ENCODE measurements at places on chromosomes 6 and 20. TPM values are rescaled to one million over a fixed set of nuclear protein-coding genes. Genes with fewer than 3 reads are reported as not detected.
A peak's percentile ranks its signal among the peaks of the same experiment; 100 is the strongest.

DNA sequence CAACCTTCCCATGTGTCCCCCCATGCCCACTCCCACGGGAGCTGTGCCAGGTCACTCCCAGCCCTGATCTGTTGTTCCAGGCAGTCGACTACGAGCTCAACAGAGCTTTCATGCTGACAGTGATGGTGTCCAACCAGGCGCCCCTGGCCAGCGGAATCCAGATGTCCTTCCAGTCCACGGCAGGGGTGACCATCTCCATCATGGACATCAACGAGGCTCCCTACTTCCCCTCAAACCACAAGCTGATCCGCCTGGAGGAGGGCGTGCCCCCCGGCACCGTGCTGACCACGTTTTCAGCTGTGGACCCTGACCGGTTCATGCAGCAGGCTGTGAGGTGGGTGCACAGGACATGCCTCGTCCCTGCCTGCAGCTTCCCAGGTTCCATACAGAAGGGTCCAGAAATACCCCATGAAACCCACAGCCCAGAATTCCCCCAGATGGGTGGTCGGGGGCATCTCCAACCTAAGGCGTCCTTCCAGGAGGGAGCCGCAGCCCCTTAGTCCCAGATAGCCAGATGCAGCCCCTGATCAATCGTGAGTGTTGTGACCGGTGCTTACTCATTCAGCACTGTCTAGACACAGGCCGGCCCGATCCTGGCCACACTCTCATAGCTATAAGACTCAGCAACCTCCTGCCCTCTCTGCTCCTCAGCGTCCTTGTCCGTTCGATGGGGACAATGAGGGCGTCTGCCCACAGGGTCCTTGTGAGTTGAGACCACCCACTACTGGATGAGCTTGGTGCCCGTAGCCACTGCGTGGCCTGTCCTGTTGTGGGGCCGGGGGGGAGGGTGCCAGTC lies 142.1 kb downstream of the TAF4 start:
- no peak for DNase-seq

- DNase-seq: peak; percentile 94
Measured at GRCh38 chr20:10217721-10218410, 764 bp upstream of the SNAP25 start.

SAPCD1 gene
- polyA plus RNA-seq: 5.8 TPM

DNA sequence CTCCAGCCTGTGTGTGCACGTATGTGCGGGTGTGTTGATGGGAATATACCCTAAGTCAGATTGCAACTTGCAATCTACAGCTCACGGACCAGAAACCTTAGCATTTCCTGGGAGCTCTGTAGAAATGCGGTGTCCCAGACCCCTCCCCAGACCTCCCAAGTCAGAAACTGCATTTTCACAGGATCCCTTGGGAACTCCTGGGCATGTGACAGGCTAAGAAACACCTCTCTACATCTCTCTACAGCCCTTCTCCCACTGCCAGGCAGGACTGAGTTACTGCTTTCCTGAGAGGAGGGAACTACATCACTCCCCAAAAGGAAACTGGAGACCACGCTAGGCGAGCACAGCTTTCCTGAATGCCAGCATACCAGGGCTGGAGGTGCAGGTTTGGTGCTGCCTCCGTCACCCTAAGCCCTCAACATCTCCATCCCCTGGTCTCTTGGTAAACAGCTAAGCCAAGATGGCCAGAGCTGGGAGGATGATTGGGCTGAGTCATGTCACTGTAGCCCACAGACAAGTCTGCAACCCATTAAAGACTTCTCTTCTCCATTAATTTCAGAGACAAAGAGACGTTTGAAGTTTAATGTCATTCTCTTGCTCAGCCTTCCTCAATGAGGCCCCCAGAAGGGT lies 194.4 kb downstream of the BMP7 start:
- no peak for DNase-seq

DNA sequence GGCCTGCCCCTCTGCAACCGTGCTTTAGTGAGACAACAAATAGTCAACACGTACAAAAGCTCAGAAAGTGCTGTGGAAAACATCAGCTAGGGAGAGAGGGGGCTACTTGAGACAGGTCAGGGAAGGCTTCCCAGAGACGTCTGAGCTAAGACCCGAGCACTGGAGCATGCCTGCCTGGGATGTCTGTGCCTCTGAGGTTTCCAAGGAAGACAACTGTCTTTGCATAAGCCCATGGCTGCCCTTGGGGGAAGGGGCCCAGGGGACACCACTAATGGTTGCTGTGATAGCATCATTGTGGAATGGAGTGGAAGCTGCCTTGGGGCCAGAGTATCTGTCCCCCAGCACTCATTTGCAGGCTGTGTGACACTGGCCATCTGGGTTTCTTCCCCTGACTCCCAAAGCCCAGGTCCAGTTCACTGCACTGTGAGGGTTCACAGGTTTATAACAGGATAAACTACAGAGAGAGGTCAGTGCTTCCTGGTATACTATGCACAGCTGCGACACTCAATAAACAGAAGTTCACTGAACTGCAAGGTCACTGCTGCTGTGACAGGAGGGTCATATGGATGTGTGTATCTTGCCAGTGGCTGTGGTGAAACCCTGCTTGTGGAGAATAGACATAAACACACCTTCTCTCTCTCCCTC lies 1.5 kb upstream of the ARFGEF2 start:
- DNase-seq: no peak

GRCh38 chr20:25198663-25199383 lies 3.3 kb downstream of the ENTPD6 start:
- no peak for DNase-seq

DNA sequence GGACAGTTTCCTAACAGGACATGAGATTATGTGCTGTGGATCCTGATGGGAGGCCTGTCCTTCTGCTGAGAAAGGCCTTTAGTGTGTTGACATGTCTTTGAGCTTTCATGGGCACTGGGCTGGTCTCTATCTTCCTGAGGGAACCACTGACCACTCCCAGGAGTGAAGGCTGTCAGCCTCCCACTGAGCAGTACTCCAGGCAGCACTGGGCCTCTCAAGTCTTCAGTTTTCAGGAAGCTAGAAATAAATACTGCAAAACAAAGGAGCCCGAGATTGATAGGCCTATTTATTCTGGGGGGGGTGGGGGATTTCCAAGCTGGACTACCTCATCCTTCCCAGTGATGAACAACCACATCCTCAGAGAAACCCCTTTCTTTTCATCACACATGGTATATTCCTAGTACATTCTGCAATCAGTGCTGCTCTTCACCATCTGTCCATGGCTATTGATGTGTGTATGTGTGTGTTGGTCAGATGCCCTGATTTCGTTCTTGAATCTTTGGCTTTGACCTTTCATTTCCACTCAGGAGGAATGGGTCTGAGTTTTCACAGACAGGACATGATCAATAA lies 180.9 kb upstream of the SPTLC3 start:
- DNase-seq: no peak

DNA sequence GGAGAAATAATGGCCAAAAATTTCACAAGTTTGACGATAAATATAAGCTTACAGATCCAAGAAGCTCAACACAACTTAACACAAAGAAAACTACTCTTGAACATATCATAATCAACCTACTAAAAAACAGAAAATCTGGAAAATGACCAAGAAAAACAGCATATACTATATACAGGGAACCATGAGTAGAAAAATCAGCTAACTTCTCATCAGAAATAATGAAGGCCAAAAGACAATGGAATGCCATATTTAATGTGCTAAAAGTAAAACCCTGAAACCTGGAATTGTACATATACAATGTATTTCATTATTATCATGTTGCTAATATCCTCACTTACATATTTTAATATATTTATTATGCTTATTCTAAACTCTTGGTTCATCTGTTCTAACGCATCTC lies 25.3 kb downstream of the MAPK13 start:
- no peak for DNase-seq

TSHZ2 gene
- not detected for polyA plus RNA-seq

DNA sequence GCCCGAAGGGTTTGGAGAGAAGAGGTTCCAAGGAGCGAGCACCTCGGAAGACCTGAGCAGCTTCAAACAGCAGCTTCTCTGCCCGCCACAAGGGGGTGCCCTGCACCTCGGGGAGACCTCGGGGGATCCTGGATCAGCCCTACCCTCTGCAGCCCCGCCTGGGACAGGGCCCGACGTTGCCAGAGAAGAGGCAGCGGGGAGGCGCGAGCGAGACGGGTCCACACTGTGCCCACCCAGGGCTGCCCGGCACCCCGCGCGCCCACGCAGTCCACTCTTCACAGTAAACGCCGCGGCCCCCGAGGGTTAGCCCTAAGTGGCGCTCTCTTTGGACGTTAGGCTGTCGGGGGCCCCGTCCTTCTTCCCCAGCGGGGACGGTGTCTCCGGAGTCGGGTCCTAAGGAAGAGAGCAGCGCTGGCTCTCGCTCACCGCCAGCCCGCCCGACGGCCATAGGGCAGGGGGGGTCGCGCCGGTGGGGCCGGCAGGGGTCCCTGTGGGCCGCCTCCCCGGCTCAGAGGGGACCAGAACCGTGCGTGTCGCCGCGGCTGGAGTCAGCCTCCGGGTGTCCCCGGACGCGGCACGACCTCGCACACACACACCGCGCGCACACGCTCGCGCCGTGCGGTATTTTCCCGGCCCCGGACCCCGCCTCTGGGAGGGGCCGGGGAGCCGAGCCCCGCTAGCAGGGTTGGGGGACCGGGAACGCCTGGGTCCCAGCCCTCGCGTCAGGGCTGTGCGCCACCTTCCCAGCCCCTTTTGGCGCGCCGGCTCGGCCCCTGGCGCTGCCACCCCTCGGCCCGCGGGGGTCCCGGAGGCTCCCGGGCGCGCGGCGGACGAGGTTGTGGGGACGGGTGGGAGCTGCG lies 929 bp downstream of the CDH22 start:
- DNase-seq: peak; percentile 87

ESR1 gene
- not detected for polyA plus RNA-seq

DNA sequence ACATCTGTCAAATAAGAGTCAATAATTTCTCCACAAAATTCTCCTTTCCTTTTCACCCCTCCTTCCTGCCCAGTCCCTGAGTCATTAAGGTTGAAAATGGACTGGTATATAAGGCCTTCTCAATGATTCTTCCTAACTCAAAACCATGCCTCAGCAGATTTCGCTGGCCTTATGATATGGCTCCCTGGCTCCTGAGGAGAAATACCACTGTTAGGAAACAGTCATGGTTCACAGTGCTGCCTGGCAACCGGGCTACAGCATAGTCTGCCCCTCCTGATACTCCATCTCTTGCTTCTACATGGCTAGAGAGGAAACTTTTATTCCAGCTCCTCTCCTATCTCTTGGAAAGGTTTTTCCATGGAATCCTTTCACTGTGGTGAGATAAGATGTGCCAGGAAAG lies 4.7 kb downstream of the UBE2J1 start:
- DNase-seq: no peak

IL17F gene
- not detected for polyA plus RNA-seq

GRCh38 chr20:49245921-49246740 lies 26.9 kb downstream of the DDX27 start:
- peak; percentile 73 for DNase-seq

- no peak for DNase-seq
Measured at GRCh38 chr6:80001337-80001736, 3.1 kb upstream of the TTK start.

DNA sequence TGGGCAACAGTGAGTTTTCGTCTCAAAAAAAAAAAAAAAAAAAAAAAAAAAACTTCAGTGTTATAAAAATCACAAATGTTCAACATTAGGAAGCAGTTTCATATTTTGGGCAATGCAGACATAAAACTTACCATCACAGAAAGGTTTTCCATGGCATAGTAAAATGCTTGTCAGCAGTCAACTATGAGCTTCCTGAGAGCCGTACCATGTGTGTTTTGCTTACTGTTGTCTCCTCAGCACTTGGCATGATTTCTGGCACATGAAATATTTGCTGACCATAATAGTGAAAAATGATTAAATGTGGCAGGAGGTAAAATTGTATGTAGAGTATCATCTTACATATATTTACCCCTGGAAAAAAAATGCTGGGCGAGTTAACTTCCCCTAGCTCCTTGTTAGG lies 237.5 kb upstream of the SLC35B3 start:
- no peak for DNase-seq

DNA sequence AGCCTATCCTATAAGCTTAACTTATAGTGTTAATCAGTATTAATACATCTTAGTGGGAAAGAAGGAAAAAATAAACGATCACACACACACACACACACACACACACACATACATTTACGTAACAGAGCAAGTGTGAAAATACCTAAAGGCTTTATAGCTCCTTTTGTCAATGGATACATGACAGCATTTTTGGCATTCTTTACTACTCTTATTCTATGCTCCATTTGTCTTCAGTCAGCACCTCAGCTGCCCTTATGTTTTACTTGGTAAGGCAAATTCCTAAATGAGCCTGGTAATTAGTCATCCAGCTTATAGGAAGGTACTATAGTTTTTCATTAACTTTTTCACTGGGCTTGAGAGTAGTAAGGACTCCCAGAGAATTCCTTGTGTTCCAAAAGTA lies 25.1 kb upstream of the SLC17A3 start:
- DNase-seq: no peak

SEL1L2 gene
- not detected for polyA plus RNA-seq

MAK gene
- polyA plus RNA-seq: 0.07 TPM

DNA sequence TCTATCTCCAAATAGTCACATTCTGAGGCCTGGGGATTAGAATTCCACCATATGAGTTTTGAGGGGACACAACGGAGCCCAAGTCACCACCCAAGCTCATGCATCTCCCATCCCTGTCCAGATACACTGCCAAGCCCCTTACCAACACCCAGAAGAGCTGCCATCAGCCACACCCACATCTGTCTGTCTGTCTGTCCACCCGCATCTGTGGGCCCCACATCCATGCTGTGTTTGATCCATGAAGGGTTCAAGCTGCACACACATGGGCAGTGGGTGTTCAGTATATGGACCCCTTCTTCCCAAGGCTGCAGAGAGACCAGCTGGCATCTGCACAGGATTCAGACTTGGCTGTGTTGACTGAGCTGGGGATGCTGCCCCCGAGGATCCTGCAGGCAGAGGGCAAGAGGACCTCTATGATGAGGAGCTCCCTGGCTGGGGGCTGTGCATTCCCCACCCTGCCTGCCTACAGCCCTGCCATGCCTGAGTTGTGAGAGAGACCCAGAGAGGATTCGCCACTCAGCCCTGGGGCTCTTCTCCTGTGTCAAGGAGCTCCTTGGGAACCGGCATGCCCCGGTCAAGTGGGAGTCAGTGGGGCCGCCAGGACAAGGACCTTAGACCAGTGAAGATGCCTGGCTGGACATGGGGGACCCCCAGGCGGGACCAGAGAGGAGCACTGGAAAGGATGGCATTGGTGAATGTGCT lies 206.4 kb downstream of the SYNDIG1 start:
- DNase-seq: no peak
